Activated CD4-positive, alpha-beta T cell treated with anti-CD3 and anti-CD28 coated beads, Interleukin-2, amount 50 U/mL, for 4 hours (primary cell): ENCODE measurements at places on chromosomes 7 and 10.
A peak's percentile ranks its signal among the peaks of the same experiment; 100 is the strongest.

- no peak for DNase-seq
These were observed 37.8 kb downstream of the CLRN3 start for GRCh38 chr10:127854769-127855590.

DNA sequence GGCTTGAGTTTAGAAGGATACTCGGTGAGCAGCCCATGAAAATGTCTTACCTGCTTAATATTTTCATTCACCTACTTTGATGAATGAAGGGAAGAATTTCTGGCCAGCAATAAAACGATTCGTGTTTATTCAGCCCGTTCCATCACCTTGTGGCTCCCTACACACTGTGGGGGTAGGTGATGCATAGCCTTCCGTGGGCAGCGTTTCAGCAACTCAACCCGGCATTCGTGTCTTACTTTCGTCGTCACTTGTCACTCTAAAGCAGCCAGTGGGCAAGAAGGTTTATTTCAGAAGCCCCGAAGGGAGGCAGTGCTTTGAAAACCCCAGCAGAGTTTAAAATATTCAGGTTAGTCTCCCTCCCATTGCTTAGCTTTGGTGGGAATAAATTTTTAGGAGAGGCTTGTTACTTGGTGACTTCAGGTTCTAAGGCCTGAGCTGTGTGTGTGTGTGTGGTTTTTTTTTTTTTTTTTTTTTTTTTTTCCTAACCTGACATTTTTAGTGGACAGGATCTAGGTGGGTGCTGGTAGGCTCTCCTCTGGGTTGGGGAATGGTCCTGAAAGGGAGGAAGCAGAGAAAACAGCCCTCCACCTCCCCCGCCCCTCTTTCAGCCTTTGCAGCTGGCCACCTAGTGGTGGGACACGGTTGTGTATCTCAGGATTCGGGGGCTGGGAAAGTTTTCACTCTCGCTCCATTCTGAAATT is 1.8 kb downstream of the GRK5 start:
- DNase-seq = peak; percentile 62

DNA sequence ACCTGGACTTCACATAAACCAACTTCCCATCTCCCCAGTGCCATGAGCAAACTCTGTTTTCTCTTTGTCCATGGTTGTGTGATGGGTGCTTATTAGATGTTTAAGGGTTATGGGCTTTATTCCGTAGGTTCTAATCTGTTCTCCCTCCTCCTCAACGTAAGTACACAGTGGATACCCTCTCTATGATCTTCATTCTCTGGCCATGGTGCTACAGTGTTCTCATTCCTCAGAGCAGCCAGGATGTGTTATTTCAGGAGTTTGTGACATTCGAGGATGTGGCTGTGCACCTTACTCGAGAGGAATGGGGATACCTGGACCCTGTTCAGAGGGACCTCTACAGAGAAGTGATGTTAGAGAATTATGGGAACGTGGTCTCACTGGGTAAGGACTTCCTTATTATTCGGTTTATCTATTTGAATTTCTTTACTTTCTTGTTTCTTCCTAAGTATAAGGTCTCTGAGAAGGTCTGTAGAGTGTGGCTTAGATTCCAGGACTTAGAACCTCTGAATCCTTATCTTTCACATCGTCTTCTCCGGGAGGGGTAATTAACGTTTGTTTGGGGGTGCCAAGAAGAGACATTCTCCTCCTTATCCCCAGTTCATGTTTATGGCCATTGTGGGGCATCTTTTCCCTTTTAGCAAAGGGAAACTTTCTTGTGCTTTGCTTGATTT is 3.8 kb downstream of the ZNF655 start:
- DNase-seq = no peak

DNA sequence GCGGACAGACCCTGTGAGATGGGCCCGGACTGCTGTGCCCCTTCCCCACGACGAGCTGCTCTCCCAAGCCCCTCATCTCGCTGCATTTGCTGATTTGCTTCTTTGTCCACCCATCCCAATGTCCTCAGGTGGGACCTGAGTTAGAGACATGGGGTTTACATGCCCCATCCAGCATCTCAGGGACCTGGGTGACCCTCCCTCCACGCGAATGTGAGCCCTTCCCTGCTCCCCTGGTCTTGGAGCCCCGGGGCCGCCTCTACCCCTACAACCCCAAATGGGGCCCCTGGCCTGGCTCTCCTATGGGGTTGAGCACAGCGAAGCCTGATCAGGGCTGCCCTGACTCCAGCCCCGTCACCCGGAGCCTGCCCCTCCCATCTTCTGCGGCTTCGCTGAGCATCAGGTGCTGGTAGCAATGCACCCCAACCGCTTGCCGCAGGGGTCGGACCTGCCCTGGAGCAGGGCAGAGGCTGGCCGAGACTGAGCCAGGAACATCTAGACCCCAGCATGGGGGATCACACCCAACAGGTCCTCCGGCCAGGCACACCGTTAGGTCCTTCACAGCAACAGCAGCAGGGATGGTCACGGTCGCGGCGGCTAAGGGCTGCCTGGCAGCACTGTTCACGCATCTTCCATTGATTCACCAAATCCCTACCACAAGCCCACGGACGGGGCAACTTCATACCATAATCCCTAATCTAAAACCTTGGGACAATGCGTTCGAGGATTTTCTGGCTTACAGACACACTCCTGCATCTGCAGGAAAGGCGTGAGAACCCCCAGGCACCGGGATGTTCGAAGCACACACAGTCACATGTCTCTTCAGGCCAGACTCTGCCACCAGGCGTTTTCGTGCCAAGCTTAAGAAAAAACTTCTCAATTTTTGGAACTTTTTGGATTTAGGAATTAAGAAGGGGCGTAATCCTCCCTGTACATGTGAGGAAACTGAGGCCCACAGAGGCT is 15.5 kb downstream of the WDR86 start:
- no peak for DNase-seq

- no peak for DNase-seq
These were observed 108.5 kb downstream of the FAM107B start for GRCh38 chr10:14665865-14666857.

- DNase-seq = no peak
These were observed 93.8 kb downstream of the ITGB8 start for GRCh38 chr7:20424500-20424899.

DNA sequence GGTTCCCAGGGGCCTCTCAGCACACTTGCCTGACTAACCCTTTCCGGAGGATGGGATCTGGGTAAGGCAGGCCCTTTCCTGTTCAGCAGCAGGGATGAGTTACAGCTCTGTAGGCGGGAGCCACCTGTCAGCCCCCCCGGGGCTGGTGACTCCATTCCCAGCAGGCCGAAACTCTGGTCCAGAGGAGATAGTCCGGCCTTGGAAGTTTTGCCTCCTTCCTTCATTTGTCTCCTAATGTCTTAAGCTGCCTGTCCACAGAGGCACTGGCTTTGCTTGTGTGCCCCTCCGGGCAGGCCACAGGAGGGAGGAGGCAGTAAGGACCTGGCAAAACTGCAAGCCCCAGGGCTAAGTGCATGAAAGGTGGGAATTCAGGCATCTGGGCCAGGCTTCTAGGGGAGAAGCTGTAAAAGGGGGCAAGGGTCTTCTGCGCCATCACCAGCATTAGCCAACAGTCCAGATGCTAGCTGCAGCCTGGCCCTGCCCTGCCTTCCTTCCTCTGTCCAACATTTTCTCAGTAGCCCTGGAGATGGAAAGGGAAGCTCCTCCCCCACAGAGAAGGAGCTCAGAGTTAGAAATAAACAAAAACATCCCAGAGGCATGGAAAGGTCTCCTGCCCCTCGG is 1.2 kb downstream of the ADIRF start:
- no peak for DNase-seq

DNA sequence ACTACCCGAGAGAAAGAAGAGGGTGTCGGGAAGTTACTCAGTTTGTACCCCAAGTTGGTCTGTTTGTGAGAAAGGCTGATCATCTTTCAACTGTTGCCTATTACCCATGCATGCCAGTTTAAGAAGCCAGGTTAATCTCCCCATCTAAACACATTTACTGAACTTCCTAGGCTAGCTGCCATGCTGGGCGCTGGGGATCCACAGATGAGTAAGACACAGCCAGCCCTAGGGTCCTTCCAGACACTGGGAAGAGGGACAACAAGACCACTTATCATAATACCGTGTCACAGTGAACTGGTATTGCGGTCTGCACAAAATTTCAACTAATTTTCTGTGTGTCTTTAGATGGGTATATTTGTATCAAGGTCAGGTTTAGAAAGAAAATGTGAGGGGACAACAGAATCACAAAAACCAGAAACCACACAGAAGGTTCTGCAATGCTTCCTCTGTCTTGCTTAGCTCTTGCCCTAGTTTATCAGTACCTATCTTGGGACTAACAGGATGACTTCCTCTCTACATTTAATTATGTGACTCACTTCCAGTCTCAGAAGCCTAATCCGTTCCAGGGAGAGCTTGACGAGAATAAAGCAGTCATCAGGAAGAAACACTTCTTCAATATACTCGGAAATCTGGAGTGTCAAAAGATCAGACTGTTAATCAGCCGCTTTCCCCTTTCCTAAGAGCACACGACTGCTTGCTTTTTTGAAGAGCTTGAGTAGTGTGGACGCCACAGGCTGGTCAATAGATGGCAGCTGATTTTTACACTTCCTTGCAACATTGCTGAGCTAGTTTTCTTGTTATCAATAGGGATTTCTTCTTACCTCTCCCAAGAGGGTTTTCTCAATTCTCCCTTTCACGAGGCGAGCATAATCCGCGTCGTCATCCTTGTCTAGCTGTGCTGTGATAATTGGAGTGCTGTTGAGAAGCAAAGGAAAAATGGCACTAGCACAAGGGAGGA is 45.7 kb downstream of the POLR3A start:
- no peak for DNase-seq

- DNase-seq = no peak
These were observed 146.2 kb downstream of the WDR11 start for GRCh38 chr10:120997313-120997712.

DNA sequence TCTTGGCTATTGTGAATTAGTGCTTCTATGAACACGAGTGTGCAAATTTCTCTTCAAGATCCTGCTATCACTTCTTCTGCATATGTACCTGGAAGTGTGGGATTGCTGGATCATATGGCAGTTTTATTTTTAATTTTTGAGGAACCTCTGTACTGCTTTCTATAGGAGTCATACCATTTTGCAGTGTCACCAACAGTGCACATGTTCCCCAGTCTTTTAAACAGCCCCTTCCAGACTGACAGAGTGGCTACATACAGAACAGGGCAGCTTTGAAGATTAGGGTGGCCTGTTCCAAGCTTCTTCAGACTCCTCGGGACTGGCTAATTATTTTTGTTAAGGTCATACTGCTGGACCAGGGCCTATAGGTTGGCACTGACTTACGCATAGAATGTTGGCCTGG is 82.9 kb downstream of the AUTS2 start:
- DNase-seq = no peak

GRCh38 chr10:100766693-100767421 is 21.5 kb downstream of the PAX2 start:
- DNase-seq = no peak

DNA sequence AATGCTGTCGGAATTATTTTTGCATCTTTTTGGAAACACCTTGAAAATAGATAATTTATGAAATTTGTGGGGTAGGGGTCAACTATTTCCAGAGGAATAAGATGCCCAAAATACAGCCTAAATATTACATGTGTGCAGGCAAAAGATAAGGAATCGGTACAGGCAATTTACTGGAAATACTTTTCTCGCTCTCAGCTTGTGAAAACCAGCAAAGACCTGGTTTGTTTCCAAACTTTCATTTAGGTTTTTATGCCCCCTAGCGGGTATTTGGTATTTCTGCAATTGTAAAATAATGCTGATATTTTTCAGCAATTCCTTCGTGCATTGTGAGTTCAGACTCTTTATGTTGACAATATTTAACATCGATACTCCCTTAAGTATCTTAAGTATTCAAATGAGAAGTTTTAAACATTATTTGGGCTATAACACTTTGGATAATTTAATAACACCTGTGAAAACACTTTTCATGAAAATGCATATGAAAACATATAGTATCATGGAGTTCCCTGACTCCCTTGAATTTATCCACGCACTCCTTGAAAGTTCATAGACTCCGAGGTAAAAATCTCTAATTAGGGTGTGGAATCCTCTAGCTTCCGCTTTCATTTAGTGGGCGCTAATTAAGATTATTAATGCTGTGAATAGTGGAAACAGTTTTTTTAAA is 132.4 kb downstream of the TSPAN12 start:
- no peak for DNase-seq

- no peak for DNase-seq
These were observed 5.8 kb upstream of the PRKAG2 start for GRCh38 chr7:151882734-151883133.

GRCh38 chr7:159051916-159052315 is 92.8 kb downstream of the VIPR2 start:
- no peak for DNase-seq

DNA sequence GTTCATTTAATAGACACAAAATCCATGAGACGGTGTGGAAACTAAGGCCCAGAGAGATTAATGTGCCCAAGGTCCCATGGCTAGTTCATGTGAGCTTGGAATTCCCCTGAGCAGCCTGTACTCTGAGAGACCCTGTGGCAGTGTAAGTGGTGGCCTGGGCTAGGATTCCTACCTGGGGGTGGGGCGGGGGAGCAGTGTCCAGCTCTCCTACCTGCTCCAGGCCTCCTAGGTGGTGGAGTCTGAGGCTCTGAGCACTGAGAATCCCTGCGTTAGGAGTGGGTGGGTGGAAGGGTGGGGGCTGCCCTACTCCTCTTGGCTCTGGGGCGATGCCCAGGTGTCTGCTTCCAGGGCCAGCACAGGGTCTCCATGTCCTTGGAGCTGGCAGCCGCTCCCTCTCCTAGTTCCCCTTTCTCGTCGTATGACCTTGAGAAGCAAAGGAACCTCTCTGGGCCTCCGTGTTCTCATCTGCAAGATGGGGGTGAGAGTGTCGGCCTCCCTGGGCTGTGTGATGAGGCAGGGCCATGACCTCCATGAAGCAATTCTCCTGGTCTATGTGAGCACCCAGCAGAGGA is 2.5 kb downstream of the SNCG start:
- DNase-seq = no peak

- DNase-seq = no peak
These were observed 146.0 kb downstream of the SND1 start for GRCh38 chr7:127798023-127798422.

DNA sequence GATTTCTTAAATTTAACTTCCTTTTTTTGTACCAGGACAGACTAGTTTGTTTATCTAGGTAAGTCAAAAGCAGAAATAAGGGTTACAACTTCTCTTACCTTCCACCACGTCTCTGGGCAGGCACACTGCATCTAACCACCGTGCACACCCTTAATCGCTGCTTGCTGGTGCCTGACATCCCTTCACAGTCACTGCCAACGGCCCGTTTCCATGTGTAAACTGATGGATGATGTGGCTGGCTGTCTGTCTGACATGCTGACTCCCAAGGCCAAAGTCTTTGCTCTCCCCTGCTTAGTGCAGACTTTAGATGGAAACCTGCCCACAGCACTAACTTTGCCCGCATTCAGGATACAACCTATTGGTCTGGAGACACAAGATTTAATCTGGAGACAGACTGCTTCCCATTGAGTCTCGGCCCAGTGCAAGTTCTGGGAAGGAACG is 1.1 kb downstream of the TMEM273 start:
- DNase-seq = no peak

- DNase-seq = no peak
These were observed 753.7 kb upstream of the SORCS1 start for GRCh38 chr10:107918171-107918570.

GRCh38 chr10:102120991-102121738 is 997 bp upstream of the LDB1 start:
- DNase-seq = no peak
